ENCODE measurements at places on chromosomes 1 and 21.
A peak's percentile ranks its signal among the peaks of the same experiment; 100 is the strongest.

GRCh38 chr21:46564391-46564790, 40.5 kb downstream of the S100B start:
- no peak for DNase-seq

DNA sequence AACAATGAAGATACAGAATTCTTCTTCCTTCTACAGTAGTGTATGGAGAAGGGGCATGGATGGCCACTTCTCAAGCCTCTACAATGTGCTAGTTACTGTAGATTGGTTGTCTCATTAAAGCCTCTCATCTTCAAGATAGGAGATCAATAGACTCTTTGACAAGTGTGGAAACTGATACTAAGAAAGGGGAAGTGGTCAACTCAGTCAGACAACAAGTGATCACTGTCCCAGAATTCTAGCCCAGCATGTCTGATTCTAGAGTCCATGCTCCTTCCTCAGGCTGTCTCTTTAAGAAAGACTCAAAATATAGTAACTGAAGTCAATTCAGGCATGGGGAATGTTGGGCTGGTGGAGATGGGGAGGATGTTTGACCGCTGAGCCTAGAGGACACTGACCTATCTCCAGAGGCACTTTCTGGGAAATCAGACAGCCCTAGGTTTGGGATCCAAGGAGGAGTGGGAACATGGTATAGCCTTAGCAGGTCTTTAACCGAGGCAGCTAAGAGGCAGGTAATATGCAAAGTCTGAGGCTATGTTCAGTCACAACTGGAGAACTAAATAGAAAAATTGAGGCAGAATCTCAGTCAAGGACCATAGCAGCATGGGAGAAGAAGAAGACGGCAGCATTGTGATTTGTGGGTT, 39.3 kb upstream of the EYA3 start:
- peak; percentile 11 for DNase-seq

- no peak for DNase-seq
Observed at GRCh38 chr1:29698033-29698432, 461.7 kb downstream of the PTPRU start.

DNA sequence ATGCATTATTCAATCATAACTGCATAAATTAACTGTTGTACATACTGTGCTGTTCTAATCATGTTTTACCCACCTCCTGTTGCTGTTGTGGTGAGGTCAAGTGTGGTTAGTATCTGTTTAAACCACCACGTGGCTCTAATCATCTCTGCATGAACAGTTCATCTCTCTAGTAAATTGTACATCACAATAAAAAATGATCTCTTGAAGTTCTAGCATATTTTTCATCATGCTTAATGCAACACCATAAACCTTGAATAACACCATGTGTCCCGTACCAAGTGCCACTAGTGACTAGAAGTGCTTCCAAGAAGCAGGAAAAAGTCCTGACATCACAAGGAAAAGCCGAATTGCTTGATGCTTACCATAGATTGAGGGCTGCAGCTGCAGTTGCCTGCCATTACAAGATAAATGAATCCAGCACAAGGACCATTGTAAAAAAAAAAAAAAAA, 51.7 kb downstream of the SNRPE start:
- DNase-seq, result no peak

DNA sequence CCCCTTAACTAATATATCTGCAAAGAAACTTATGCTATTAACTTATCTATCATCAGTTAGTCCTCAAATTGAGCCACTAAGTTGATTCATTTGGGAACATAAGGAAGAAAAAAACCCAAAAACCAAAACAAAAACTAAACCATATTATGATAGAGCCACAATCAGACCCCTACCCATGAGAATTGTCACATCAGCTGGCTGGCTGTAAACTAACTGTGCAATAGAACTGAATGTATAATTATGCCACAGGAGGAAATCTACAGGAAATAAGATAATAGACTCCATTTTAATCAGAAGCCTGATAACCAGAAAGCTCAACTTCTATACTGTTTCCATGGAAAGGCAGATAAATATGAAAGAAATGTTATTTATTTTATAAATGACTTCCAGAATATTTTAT, 110.0 kb downstream of the RGL1 start:
- no peak for DNase-seq

- no peak for DNase-seq
Observed at GRCh38 chr1:201726700-201727099, 102.3 kb upstream of the IPO9 start.

- no peak for DNase-seq
Observed at GRCh38 chr1:160413716-160414115, 13.4 kb downstream of the VANGL2 start.

GRCh38 chr1:18998016-18998724, 41.7 kb upstream of the IFFO2 start:
- no peak for DNase-seq

DNA sequence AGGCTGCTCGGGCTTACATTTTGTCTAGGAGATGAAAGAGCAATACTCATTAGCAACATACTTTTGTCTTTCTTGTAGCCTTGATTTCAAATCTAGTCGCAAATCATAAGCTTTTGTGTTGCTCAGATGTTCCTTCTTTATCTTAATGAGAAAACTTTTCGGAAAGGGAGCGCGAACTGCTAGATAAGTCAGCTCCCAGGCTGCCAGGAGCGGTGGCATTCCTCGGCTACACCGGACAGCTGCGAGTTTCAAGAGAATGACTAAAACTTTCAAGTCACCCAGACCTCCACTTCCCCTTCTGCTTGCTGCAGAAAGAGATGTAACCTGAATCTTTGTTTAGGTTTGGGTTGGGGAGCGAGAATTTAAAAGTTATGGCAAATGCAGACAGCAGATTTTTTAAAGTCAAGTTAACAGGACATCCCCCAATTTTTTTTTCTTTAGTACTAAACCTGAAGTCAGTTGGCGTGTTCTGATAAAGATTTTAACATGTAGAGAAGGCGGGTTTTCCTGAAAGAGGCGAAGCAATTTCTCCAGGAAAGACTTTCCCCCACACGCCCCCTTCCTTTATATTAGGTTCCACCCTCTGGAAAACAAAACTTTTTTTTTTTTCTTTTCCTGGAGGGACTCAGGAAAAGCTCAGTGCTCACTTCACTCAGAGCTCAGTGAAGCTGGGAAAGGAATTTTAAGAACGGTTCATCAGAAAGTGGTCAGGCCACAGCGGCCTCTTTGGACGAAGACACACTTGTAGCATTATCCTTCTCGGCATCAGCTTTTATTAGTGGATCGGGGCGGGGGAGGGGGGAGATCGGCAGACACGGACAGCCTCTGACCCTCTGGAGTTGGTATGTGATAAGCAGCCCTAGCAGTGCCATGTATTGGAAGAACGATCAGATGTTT, at the start of gene LHX8:
Gene LHX8, plus strand, starts transcription at position 639 of the 897 bp plus-strand sequence. CDS start 2,227 bp downstream, outside the sequence.
- DNase-seq, result no peak

- peak; percentile 32 for DNase-seq
Observed at GRCh38 chr1:51303751-51304251, 26.6 kb downstream of the TTC39A start.

- no peak for DNase-seq
Observed at GRCh38 chr1:168664069-168664834, 64.8 kb downstream of the DPT start.

GRCh38 chr1:33973799-33974545, 110.1 kb downstream of the HMGB4 start:
- no peak for DNase-seq

DNA sequence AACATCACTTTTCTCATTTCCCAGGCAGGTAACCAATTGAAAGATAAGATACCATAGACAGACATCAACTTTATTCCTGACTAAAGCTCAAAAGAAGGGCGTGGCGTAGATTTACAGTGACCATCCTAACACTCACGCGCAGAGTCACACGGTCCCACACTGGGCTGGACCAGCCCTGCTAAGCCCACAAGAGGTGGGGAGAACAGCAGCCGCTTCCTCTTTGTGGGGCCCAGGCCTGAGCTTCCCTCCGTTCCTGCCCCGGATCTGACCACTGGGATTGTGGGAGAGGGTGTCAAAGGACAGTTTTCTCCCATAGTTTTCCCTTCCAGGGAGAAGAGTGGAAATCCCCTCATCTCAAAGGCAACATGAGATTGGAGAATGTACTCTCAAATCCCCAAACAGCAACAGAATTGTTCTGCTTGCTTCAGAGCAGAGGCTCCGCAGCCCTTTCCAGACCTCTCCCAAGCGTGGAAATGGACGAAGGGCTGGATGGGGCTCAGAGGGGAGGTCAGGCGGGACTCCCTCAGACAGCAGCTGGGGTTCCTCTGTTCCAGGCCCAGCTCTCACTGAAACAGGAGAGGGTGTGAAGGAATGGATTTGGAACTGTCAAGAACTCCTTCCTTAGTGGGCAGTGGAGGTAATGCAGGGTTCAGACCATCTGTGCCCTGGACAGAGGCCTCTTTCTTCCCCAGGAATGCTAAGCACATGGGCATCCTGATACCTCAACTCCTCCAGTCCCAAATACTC, 33.7 kb downstream of the L1TD1 start:
- no peak for DNase-seq

- DNase-seq, result no peak
Observed at GRCh38 chr1:56175211-56175610, 404.2 kb downstream of the PLPP3 start.

DNA sequence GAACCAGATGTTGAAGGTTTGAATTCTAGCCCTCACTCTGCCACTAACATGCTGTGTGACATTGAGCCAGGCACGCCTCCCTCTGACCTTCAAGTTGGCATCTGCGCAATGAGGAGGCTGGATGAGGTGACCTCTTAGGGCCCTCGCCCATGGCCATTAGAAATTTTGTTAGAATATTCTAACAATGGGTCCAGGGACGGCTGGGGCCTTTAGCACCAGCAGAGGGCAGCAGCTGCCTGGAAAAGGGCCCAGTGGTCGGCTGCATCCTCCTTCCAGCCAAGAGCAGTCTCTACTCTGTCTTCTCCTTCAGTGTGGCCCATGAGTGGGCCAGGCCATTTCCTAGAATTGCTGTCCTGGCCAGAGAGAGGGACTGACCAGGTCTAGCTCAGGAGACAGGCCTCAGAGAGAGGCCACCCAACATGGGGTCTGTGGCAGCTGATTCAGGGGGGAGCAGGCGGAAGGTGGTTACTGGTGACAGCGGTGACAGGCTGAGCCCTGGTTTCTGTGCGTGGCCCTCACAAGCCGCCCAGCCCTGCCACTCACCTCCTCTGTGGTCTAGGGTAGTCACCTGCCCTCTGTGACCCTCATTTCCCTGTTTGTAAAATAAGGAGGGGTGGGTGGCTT, 101.3 kb upstream of the ACTL8 start:
- DNase-seq, result no peak

DNA sequence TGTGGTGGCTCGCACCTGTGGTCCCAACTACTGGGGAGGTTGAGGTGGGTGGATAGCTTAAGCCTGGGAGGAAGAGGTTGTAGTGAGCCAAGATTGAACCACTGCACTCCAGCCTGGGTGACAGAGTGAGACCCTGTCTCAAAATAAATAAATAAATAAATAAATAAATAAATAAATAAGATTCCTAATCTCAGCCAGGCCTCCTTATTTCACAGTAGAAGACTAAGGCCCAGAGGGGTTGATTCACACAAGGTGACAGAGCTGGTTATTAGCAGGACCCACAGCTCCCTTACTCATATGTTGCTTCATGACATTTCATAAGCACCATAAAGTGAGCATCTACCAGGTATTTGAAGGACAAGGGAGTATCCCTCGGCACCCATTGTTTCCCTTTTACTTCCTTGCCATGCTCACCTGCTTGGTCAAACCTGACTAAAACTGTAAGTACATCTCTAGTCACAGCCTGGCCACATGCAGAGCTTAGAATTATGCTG, 32.7 kb downstream of the ALG14 start:
- no peak for DNase-seq

DNA sequence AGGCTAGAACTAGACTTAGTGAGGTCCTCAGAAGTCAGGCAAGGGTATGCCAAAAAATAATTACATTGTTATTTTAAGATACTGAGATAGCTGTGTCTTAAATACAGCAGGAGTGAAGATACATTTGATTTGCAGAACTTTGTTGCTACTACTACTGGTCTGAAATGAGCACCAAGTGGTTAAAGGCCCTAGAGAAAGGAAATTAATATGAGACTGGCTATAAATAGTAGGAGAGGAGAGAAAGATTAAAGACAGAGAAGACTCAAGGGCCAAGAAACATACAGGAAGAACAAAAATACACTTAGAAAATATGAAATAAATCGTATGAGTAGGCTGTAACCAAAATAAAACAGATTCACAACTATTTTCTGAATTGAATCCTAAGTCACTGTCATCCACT, 21.3 kb downstream of the HNRNPR start:
- no peak for DNase-seq

- DNase-seq, result no peak
Observed at GRCh38 chr1:26913389-26913753, 404 bp downstream of the NR0B2 start.

DNA sequence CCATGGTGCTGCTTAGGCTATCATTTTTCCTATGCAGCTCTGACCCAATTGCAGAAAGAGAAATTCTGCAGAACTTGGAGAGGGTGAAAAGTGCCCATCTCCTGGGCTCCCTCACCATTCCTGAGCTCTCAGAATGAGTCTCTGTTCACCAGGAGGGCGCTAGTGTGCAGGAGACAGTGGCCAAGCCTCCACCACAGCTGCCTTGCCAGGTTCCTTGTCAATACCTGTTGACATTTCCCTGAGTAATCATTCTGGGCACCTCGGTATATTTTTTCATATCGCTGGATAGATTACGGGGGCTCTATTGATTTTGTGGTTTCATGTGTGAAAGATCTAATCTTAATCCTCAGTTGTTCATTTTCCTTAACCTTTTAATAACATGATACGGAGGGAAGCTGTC, 13.0 kb upstream of the C8B start:
- DNase-seq, result no peak

Data from GDM1 (cell line).